ENCODE measurements at places on chromosomes 3 and 15. TPM values are rescaled to one million over a fixed set of nuclear protein-coding genes. Genes with fewer than 3 reads are reported as not detected.

POLR2M gene
- 94.1 TPM for total RNA-seq

RAF1 gene
- total RNA-seq, result 97.0 TPM

- DNase-seq, result no peak
These were observed 240.9 kb upstream of the STT3B start for GRCh38 chr3:31291818-31292217.

GRCh38 chr15:49855917-49856637, 235.2 kb downstream of the DTWD1 start:
- DNase-seq, result no peak

DNA sequence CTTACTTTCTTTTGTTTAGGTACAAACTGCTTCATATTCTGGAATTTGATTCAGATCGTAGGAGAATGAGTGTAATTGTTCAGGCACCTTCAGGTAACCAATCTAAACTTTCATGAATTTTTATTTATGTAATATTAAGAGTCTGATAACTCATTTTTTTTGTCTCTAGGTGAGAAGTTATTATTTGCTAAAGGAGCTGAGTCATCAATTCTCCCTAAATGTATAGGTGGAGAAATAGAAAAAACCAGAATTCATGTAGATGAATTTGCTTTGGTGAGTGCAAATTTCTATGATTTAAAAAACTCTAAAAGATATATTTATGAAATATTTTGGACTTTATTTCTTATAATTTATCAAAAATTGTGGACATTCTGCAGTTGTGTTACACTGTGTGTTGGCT, 75.8 kb downstream of the ATP11B start:
- DNase-seq, result no peak

DNA sequence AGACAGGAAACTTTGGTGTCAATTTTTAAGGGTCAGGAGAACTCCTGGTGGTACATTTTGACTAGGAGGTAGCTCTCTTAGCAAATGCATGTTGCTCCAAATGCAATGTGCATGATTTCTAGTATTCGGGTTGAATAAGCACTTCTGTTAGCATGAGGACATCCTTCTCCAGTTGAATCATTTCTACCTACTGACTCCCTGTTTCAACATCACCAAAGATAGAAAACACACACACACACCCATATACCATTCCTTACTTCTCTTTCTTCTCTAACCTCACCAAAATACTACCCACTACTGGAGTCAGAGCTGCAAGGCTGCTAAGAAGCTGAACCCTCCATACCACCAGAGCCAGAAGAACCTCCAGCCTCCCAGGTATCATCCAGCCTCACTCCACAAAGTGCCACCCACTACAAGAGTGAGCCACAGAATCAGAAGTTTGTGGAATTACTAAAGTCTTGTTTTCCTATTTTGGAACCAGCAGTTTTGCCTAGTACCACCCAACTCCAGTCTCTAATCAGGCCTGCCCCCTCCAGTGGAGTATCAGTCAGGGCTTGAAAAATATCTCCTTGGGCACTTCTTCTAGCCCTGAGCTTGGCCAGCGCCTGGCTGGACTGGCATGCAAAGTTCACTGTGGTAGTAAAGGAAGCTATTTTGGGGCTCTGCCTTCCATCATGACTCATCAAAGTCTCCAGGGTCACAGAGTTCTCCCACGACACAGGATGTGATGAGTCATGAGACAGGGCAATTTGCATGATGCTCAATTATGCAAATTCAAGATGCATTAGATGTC, 110.3 kb downstream of the CYP19A1 start:
- DNase-seq, result no peak

- no peak for DNase-seq
These were observed 708.4 kb upstream of the CBLB start for GRCh38 chr3:106577241-106577640.

DNA sequence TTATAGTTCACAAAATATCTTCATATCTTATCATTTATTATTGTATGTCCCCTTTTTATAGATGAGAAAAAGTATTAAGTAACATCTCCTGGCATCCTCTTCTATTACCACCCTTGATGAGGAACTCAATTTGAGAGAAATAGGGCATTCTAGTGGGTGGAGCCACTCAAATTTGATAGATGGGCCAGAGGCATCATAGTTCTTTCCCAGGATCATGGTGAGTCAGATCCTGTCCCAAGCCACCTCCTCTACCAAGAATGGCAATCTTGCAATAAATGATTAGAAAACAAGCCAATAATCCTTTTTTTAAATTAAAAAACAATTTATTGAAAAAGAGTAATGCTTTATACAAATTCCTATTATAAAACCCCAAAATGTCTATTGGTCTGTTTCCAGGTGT, 16.8 kb downstream of the CLDN1 start:
- DNase-seq, result no peak

Measured in activated naive CD4-positive, alpha-beta T cell treated with anti-CD3 and anti-CD28 coated beads, Interleukin-2, amount 50 U/mL, for 72 hours (primary cell).